ENCODE measurements at places on chromosomes 6 and 20. TPM values are rescaled to one million over a fixed set of nuclear protein-coding genes. Genes with fewer than 3 reads are reported as not detected.

GRCh38 chr6:14091339-14091978 lies 26.1 kb upstream of the CD83 start:
- no peak for DNase-seq

The CLPSL1 gene
- total RNA-seq = not detected

GRCh38 chr20:37816003-37816402 lies 86.9 kb upstream of the VSTM2L start:
- no peak for DNase-seq

The HS3ST5 gene
- not detected for total RNA-seq
